Activated CD4-positive, alpha-beta T cell treated with anti-CD3 and anti-CD28 coated beads, Interleukin-2, Interleukin-4, amounts not matched to agents 100 ng/mL and 50 ng/mL, durations not matched to agents 16 hours and 8 hours (primary cell): ENCODE measurements at places on chromosomes 11 and 22.

GRCh38 chr22:32466496-32466895 is 2.2 kb upstream of the BPIFC start:
- no peak for DNase-seq

DNA sequence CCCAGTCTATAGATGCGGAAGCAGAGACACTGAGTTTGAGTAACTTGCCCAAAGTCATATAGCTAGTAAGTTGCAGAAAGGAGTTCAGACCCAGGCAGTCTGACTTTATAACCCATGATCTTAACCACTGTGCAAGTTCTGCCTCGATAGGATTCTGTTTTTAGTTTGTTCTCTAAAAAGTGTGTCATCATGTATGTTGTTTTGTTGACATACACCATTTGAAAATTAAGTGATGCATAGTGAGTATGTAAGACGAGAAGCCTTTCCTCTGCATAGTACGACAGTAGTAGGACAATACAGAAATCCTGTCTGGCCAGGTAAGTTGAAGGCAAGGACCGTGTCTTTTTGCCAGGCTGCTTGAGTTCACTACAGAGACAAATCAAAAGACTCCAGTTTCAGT is 3.3 kb downstream of the ZC3H12C start:
- no peak for DNase-seq

DNA sequence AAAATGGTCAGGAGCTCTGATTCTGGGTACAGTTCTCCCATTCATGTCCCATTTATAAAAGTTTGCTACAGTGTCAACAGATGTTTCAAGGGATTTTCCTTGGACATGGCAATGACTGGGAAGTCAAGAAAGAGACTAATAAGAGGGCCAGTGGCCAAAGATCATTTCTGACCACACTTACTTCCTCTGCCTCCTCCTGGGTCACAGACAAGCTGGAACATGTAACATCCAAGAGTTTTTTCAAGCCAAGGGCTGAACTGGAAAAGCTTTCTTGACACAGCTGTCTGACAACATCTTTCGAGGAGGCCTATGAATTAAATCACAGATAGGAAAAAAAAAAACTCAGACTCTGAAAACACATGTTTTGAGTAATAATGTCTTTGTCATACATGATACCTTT is 8.7 kb downstream of the COMMD9 start:
- no peak for DNase-seq

DNA sequence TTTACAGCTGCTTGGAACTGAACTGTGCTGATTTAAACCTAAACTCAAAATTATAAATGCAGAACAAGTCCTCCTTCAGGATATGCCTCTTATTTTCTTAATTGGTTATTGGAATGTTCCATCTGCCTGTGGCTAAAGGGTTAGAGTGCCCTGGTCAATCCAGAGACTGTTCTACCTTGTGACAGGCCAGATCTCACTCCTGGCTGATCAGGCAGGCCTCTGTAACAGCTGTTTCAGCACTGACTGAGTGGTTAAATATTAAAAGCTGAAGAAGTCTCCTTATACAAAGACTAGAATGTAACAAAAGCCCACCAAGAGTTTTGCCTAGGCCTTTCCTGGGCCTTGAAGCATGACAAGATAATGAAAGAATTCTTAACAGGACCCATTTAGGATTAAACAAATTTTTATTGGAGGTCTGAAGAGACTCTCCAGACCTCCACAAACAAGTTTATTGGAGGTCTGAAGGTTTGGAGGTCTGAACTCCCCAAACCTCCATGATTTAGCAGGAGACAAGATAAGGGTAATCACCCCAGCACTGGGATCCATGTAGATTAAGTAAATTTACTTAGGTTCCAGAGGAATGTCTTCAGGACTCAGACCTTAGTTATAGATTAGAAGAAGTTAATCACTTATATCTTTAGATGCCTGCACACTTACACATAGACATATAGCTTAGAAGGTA is 35.8 kb downstream of the TMPRSS5 start:
- no peak for DNase-seq

DNA sequence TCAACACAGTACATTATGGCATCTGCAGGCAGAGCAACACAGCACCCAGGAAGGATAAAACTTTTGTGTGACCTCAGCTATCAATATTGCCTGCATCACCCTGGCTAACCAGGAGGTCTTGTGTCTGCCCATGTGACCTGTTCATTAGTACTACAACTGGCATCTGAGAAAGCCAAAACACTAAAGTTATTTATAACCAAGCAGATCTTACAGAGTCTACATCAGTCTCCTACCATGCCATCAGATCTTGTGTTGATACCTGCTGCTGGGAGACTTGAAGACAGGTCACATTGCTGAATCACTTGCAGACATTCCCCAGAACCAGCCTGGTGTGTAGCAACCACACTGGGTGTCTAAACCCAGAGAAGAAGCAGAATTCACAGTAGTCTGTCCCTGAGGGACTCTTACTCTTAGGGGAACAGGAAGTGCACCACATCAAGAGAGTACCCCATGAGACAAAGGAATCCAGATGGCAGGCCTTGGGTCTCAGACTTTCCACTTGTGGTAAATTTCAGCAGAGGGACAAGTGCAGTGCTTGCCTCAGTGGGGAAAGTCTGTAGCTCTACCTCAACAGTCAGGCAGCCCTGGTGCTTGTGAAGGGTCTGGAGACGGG is 7.0 kb downstream of the OR9G1 start:
- no peak for DNase-seq

- DNase-seq: no peak
Measured at GRCh38 chr11:99571094-99571493, 550.3 kb downstream of the CNTN5 start.

DNA sequence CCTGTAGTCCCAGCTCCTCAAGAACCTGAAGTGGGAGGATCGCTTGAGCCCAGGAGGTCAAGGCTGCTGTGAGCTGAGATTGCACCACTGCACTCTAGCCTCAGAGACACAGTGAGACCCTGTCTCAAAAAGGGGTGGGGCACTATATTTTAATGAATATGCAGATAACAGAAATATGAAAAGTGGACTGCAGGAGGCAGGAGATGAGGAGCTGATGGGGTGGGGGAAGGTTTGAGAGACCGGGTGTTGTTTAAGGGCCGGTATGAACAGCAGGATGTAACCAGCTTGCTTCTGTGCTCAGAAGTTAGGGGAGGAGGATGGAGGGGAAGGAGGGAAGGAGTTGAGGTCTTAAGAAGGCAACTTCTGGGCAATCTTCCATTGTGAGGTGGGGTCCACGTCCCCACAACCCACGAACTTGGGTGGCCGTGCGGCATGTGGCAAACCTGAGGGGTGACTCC is 1.3 kb upstream of the B4GALNT4 start:
- no peak for DNase-seq

DNA sequence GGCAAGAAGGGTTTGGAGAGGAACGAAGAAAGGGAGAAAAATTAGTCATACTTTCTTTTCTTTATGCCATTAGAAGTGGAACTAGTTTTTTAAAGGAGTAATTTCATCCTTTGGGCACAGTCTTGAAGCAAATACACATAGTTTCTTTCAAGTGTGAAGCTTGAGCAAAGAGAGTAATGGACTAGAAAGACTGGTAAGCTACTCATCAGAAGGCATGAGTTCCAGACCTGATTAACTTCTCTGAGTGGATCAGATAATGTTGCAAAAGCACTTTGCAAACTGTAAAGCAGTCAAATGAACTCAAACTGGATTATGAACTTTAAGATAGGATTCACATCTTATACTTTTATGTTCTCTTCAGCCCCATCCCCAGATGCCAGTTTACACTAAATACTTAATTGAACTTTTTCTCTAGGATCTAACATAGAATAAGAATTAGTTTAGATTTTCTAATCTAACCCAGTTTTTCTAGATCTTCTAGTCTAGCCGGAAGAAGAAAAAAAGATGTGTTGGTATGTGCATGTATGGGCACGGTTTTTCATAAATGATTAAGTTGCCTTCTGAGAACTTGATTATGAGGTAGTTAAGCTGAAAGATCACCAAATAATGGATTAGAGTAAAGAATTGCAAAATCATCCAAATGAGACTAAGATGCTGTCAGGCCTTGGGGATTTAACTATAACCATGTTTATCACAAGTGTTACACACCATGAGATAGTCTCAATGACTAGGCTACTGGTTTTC is 2.5 kb downstream of the DDIAS start:
- no peak for DNase-seq

- no peak for DNase-seq
Measured at GRCh38 chr11:68523033-68523432, 62.5 kb downstream of the PPP6R3 start.

- DNase-seq: no peak
Measured at GRCh38 chr11:22416462-22416861, 78.3 kb downstream of the SLC17A6 start.

DNA sequence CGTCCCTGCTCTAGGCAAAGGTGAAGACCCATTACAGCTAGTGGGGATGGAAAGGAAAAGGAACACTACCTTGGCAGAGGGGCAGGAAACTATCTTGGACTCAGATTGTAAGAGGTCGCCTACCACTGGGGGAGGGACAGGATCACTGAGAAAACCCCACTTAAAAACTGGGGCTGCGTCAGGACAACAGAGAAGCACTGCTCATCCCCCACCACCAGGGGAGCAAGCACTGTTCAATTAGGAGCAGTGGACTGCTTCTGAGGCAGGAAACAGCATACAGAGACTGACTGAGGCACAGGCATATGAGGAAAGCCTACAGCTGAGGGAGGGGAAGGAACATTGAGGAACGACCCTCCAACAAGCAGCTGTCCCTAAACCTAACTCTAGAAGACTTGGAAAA is 20.8 kb upstream of the DLAT start:
- peak; percentile 17 for DNase-seq

GRCh38 chr11:126519764-126520734 is 164.6 kb downstream of the ST3GAL4 start:
- no peak for DNase-seq

GRCh38 chr22:38317995-38318715 is 922 bp upstream of the CSNK1E start:
- no peak for DNase-seq

DNA sequence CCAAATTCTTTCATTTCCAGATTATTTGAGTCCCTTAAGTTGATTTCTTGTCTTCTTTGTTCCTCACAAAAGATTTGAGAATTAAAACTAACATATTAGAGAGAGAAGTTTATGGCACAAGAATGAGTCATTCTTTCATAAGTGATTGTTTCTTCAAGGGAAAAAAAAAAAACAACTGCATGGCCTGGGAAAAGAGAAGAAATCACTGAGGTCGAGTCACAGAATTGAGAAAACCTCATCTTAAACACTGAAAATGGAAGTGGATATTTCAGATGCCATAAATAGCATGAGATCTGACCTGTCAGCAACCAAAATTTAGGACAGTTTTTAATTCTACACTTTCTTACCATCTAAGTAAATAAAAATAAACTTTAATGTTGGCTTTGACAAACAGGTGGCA is 87.2 kb downstream of the CWF19L2 start:
- DNase-seq: no peak

DNA sequence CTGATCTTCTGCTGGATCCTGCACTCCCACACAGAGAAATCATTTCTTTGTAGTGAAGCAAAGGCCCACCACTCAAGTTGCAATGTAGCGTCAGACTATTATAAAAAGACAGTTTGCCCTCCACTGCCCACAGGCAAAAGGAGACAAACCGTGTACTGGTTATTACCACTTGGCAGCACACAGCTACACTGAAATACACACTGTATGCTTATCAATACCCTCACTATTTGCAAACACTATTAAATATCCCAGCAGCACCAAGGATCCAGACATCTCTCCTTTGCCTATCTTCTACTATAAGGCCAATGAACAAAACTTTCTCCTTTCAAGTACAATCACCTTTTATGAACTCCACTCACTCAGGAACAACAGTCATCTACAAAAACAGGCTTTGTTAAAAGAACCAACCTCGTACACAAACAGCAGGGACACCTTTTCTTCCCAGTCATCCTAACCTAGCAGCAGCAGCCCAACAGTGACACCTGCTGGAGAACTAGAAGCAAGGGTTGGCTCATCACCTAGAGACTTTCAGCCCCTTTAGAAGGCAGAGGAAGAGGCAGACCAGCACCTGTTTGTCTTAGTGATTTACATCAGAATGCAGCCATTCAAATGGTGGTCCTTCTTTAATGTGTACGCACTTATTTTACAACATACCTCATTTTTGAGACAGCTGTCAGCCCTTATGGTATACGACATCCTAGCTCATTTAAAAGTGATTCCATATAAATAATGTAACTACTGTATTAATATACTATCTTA is 56.1 kb downstream of the AMBRA1 start:
- peak; percentile 74 for DNase-seq

DNA sequence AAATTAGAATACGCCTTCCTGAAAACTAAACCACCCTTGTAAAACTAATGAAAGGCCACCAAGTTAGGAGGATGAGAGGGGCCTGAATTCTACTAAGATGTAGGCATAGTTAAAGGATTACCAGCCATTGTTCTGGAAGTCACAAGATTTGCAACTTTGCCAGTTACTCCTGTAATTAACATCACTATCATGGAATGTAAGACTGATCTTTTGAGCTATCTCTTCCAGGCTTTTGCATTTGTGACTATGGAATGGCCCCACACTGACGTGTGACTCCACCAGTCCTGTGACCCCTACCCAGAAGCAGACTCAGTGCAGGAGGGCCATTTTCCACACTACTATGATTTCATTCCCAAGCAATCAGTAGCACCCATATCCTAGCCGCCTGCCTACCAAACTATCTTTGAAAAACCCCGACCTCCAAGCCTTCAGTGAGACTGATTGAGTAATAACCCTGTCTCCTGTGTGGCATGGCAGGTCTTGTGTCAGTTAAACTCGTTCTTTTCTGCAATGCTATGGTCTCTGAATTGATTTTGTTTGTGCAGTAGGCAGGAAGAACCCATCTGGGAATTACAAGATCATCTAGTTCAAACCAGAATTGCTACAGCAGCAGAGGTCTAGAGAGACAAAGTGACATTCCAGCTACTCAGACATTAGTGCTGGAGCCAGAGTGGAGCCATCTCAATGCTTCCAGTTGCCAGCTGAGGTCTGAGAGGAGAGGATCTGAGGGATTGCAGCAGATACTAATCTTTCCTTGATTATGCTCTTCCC is 1.9 kb upstream of the CTSF start:
- DNase-seq: no peak

DNA sequence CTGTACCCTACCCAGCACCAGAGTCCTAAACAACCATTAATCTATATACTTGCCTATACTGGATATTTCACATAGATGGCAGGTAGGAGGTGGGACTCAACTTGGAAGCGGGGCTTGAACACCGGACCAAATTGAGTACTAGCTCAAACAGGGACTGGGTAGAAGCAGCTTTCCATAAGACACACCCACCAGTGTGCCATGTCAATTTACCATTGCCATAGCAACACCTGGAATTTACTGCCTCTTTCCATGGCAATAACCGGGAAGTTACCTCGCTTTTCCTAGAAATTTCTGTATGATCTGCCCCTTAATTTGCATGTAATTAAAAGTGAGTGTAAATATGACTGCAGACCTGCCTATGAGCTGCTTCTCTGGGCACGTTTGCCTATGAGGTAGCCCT is 38.6 kb upstream of the CUL5 start:
- DNase-seq: no peak
